ENCODE measurements at places on chromosomes 7 and 10.

DNA sequence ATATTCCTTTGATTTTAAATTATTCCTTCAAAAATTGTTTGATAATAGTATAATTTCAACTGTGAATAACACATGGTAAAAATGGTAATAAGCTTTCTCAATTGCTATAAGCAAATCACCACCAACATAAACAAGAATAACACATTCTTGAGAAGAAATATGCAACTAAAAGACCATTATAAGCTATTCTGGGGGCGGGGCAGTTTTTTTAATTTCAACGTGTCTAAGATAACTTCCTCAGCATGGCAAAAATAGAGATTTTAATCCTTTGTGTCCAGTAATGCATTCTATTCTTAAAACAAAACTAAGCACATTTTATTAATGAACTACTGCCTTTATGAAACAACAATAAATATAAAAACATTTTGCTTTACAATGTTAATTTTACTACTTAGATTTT is 1.5 kb downstream of the DNAJC12 start:
- no peak for DNase-seq

GRCh38 chr10:114631090-114631665 is 26.9 kb downstream of the ABLIM1 start:
- no peak for DNase-seq

- DNase-seq = no peak
Observed at GRCh38 chr10:133461841-133462240, 8.1 kb downstream of the SCART1 start.

DNA sequence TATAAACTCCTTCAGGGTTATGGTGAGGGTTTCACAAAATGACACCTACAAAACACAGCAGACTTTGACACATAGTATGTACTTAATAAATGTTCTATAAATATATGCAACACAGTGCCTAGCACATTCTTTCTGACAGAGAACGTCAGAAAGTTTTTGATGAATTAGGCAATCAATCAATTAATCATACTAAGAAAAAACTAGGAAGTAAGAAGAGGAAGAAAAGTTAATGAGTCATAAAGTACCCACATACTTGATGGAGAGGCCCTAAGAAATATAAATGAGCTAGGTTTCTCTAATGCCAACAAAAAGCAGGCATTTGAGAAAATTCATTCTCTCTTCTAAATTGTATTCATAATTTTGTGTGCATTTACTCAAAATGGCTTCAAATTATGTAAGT is 192.7 kb upstream of the VWC2 start:
- DNase-seq = no peak

GRCh38 chr7:42012786-42013360 is 224.1 kb downstream of the GLI3 start:
- DNase-seq = no peak

DNA sequence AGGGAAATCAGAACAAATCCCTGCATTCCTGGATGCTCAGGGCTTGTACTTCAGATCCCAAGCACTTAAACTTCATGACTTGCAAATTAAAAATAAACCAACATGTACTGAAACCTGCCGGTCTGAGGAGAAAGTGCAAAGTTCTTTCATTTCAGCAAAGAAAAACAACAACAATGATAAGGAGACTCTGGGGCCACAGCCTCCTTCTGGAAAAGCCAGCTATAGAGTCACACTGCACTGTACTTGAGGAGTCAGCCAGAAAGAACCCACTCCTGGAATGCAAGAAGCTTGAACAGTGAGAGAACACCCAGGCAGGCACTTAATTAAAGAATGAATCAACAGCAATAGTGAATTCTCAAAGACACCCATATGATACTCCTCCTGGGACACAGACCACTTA is 49.7 kb upstream of the TM9SF3 start:
- DNase-seq = no peak

DNA sequence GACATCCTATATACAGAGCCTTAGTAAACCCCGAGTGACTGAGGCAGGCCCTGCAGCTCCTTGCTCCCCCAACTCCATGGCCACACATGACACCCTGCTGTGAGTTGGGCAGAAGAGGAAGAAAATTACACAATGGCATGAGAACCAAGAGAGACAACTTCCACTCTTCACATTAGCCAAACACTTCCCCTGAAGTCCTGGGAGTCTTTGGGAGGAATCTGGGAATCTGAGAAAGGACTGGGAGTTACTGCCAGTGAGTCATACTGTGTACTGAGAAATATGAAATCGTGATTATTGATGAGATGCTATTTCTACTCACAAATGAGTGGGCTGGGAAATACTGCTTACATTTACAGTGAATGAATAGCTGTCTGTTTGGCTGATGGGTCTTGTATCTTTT is 116.6 kb downstream of the SPAG6 start:
- no peak for DNase-seq

DNA sequence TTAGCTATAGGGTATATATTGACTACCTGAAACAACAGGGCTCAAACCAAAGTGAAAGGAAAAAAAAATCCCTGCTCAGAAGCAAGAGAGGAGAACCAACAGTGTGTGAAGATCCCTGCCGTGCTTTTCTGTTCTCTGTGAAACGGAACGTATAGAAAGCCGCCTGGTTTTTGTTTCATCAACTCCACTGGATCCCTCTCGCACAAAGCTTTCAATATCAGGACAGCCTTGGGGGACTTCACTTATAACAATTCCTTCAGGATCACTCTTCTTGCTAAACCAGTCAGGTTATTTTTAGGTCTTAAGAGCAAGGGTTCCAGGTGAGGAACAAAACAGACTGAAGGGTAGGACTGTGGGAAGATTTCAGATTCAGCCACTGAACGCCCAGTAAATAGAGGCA is 151.1 kb upstream of the CACNA2D1 start:
- DNase-seq = no peak

- DNase-seq = no peak
Observed at GRCh38 chr10:116720241-116720643, 22.1 kb downstream of the HSPA12A start.

DNA sequence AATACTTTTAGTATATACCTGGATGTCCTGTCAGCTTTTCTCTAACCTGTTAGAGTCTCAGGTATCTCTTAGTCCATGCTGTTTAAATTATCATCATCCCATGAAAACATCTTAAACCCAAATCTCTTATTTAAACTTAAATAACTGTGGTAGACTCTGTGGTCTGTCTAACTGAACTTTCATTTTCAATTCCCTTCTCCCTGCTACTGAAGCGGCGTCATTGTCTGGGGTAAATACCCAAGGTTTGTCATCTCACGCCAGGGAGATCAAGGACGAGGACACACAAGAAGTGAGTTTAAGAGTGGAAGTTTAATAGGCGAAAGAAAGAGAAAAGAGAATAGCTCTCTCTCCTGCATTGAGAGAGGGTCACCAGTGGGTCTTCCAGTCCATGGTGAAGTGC is 804.4 kb upstream of the CELF2 start:
- no peak for DNase-seq

GRCh38 chr10:60930237-60930636 is 13.7 kb downstream of the RHOBTB1 start:
- DNase-seq = no peak

DNA sequence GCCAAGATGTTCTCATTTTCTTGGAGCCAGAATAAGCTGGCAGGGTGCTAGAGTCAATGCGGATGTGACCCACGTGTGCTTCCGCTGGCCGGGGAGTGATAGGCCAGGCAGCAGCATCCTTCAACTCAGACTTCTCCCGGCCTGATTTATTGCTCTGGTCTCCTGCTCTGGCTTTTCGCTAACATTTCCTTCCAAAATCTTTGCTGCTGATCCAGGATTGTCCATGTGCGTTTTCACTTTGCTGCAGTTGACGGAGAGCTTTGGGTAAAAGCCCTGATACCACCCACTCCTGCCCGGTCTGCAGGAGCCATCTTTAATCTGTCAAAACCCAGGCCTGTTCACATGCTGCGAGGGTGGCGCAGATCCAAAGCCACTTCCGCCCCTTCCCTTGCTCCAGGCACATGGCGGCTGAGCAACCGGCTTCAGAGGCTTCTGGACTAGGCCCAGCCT is 106.8 kb downstream of the CYP26A1 start:
- no peak for DNase-seq

DNA sequence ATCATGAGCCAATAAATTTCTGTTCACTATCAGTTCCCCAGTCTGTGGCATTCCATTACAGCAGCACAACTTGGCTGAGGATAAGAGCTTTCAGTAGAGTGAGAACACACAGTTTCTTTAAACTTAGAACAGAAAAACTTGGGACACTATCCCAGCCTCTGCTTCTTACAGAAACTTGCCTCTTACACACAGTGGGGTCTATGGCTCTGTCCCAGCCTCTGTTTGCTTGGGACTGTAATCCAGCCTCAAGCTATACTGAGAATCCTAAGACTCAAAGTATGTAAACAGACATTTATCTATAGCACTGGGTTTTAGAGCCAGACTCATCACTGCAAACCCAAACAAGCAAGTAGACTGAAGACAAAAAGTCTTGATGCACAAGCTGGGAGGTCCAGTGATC is 355.8 kb upstream of the VSTM2A start:
- no peak for DNase-seq

DNA sequence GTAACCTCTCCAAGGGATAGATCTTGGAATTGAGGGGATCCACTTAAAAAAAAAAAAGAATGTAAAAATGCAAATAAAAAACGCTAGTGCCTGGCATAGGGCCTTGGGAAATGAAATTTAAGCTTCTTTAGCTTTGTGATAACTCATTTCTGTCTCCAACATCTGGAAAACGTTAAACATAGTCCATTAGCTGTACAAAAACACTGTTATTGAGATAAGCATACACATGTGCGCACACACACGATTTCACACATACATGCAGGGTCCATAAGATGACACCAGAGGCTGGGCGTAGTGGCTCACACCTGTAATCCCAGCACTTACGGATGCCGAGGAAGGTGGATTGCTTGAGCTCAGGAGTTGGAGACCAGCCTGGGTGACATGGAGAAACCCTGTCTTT is 13.7 kb upstream of the CUL2 start:
- DNase-seq = no peak

DNA sequence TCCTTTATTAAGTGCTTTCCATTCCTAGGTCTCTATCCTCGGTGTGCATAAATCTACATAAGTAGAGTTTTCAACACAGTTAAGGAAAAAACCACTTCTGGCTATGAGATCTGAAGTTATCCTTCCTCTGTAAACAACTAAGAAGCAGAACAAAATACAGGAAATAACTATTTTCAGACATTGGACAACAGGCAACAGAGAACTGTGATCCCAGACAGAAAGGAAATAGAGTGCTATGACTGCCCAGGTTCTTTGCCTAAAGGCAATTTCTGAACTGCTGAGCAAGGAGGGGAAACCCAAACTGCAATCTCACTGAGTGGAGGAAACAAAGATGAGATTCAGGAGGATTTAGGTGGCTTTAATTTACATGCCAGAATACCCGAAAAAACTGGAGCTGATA is 285.4 kb downstream of the SNX13 start:
- no peak for DNase-seq

DNA sequence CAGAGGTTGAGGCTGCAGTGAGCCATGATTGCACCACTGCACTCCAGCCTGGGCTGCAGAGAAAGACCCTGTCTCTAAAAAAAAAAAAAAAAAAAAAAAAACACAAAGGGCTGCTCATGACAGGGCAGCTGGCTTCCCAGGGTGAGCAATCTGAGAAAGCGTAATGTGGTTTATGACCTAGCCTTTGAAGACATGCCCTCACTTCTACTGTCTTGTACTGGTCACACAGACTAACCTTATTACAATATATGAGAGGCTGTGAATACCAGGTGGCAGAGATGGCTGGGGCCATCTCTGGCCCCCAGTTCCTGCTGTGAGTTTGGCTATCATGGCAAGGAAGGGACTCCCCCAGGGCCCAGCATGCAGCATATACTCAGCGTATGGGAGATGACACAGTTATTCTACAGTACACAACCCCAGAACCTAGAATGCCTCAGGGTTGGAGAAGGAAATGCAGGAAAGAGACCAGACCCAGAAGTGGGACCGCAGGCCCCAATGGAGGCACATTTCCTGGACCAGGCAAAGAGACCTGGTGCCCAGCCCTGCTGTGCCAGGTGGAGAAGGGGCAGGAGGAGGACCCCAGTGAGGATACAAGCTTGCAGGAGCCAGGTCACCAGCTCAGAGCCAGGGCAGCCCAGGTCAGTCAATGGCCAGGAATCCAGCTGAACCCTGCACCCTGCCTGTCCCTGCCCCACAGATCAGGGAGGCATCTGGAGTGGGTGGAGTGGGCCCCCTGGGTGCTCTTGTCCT is 26.3 kb downstream of the NPTX2 start:
- DNase-seq = no peak

- DNase-seq = no peak
Observed at GRCh38 chr7:1046722-1047679, 2.7 kb downstream of the GPR146 start.

- DNase-seq = no peak
Observed at GRCh38 chr7:16697507-16698199, 51.7 kb downstream of the BZW2 start.

DNA sequence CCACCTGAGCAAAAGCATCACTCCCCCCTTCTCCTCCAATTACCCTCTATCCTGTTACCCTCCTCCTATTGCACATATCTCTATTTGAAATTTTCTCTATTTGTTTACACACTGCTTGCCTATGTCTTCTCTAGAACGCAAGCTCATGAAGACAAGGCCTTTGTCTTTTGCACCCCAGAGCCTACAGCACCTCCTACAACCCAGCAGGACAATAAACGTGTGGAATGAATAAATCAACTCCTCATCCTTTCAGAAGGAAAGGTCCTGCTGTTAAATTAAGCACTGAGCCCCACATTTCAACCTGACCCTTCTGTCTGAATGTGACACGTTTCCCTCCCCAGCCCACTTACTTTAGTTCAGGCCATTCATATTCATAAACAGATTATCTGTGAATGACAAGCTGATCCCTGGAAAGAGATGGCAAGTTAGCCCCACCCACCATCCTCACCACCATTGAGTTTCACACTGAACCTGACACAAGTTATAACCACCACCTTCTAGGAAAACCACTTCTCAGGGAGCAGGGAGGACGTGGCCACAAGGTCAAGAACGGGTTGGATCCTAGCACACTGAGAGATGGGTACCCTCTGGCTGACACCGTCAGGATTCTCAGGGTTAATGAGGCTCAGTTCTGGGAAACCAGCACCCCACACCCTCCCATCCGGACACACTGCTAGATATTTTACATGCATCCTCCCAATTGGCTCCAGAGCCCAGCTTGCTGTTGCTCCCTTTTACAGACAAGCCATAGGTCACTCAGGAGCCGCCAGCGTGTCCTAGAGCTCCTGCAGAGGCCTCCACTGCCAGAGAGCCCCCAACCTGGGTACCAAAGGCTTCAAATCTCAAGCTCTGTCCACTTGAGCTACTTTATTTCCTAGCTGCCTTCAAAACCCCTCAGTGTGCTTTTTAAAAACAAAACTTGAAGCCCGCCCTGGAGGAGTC is 934 bp downstream of the PRTFDC1 start:
- peak; percentile 63 for DNase-seq

DNA sequence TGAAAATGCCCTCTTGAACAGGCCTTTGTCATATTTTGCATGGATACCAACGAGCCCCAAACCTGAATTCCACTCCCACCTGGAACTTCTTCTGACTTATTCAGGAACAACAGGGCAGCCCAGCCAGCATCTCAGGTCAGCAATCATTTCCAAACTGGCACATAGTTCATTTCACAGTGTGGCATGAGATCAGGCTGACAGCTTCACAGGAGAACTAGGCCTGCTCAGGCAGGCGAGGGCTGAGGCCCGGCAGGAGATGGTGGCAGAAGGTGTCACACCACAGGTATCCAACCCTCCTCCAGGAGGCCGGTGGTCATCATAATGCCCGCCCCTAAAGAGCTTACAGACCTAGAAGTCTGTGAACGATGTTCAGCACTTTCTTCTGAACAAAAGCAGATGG is 42.5 kb downstream of the DENND11 start:
- no peak for DNase-seq

- no peak for DNase-seq
Observed at GRCh38 chr7:83532219-83532618, 116.7 kb downstream of the SEMA3E start.

GRCh38 chr7:98105942-98106544 is 619 bp upstream of the LMTK2 start:
- DNase-seq = no peak

All from stimulated activated effector memory CD8-positive, alpha-beta T cell treated with anti-CD3 and anti-CD28 coated beads, Interleukin-12 subunit alpha, Interleukin-12 subunit beta, amount 100 ng/mL, for 72 hours (primary cell).